ENCODE measurements at places on chromosomes 3 and 15.

DNA sequence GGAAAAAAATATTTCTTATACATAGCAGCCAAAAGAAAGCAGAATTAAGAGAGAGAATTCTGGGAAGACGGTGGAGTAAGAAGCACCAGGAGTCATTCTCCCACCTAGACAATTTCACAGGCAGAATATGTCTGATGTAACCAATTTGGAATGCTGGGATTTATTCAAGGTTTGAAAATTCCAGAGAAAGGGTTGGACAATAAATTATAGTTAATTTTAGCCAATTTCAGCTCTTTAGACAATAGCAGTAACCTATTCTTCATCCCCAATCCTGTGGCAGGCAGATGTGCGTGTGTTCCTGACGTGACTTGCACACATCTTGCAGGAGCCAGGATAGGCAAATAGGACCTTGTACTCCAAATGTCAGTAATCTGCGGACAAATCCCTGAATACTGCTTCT is 541.0 kb upstream of the NAALADL2 start:
- no peak overlapping the region for H3K4me3 ChIP-seq
- H3K4me1 ChIP-seq = no peaks in the 10 kb centered on the region
- H3K27me3 ChIP-seq = no peaks in the 10 kb centered on the region
- no peak overlapping the region for H3K27ac ChIP-seq

DNA sequence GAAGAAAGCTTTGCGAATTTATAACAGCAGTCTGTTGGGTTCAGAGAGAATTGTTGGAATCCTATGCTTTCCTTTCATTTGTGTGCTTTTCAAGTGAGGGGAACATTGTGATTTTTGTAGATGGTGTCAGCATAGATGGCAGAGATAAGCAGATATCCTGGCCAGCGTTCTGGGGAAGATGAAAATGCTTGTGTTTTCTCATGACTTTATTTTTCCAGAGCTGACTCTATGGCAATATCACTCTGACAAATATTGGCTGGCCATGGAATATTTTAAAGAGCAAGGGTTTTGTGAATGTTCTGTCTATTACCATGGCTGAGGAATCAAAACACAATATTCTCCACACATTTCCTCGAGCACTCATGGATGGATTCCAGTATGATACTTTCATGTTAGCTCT is 108.8 kb downstream of the MITF start:
- no peak overlapping the region for H3K4me3 ChIP-seq
- no peaks in the 10 kb centered on the region for H3K4me1 ChIP-seq
- no peaks in the 10 kb centered on the region for H3K36me3 ChIP-seq
- H3K27ac ChIP-seq = no peak overlapping the region

DNA sequence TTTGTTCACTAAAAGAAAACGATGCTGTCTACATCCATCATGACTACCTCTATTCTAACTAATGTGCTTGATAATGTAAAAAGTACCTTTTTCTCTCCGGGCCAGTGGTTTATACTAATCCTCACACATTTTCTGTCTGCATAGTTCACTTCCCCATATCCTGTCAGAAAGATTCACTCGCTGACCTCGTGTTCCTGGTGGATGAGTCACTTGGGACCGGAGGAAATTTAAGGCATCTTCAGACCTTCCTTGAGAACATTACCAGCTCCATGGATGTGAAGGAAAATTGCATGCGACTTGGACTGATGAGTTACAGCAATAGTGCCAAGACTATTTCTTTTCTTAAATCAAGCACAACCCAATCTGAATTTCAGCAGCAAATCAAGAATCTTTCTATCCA is 33.8 kb downstream of the COL6A5 start:
- DNase-seq = no peak
- no peak overlapping the region for H3K27ac ChIP-seq
- no peak overlapping the region for H3K4me3 ChIP-seq
- no peaks in the 10 kb centered on the region for H3K36me3 ChIP-seq
- no peaks in the 10 kb centered on the region for H3K27me3 ChIP-seq

DNA sequence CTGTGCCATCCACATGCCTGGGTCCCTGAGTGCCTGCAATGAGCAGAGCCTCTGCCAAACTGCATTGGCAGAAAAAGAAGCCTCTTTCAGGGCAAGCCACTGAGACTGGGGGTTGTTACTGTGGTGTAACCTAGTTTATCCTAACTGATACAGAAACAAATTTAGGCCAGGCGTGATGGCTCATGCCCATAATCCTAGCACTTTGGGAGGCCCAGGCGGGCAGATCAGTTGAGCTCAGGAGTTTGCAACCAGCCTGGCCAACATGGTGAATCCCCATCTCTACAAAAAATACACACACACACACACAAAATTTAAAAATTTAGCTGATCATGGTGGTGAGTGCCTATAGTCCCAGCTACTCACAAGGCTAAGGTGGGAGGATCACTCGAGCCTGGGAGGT is 221.6 kb downstream of the TBC1D2B start:
- H3K27me3 ChIP-seq = no peaks in the 10 kb centered on the region
- no peak overlapping the region for H3K4me3 ChIP-seq
- no peak for DNase-seq

GRCh38 chr15:40405501-40406381 is at the start of gene IVD:
Gene IVD, plus strand, starts transcription at chr15:40405795. Its CDS starts 33 bp downstream, at chr15:40405828.
- H3K27ac ChIP-seq = no peak within 1 kb of the TSS
- peak within 1 kb of the TSS; percentile 63 for H3K4me3 ChIP-seq
- peaks cover 4% of the 10 kb centered on the region for H3K36me3 ChIP-seq
- no peaks in the 10 kb centered on the region for H3K27me3 ChIP-seq

DNA sequence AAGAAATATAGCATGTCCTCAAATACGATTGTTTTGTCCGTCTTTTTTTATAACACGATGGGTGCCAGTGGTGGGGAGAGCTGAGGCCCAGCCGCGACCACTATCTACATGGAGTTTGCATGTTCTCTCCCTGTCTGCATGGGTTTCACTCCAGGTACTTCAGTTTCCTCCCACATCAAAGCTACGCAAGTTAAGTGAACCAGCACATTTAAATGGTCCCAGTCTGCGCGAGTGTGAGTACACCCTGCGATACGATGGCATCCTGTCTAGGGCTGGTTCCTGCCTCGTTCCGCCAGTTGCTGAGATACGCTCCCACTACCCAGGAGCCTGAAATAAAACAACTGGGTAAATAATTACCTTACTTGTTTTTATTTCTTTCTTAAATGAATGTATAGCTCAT is 40.6 kb downstream of the ATP13A3 start:
- no peak for DNase-seq
- peaks cover 2% of the 10 kb centered on the region for H3K36me3 ChIP-seq
- H3K27me3 ChIP-seq = no peaks in the 10 kb centered on the region
- no peak overlapping the region for H3K27ac ChIP-seq
- H3K4me1 ChIP-seq = no peaks in the 10 kb centered on the region
- H3K4me3 ChIP-seq = no peak overlapping the region

GRCh38 chr3:194577986-194578905 is 55.0 kb downstream of the TMEM44 start:
- H3K36me3 ChIP-seq = no peaks in the 10 kb centered on the region
- no peak overlapping the region for H3K4me3 ChIP-seq
- H3K27ac ChIP-seq = no peak overlapping the region
- H3K4me1 ChIP-seq = no peaks in the 10 kb centered on the region

DNA sequence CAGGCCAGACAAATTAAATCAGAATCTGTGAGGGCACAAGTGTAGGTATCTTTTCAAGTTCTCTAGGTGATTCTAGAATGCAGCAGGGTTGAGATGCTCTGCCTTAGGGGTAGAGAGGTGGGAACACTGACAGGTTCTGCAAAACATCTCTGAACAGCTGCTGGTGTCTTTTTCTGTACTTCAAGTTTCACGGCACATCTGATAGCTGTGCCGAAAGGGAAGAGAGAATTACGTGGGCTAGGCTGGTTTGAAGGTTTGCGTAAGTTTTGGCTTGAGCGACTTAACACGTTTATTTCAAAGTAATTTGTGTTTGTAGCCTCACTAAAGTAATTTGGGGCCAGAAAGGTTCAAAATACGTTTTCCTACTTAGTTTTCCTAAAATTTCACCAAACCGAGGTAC is 22.5 kb downstream of the PXK start:
- no peaks in the 10 kb centered on the region for H3K4me1 ChIP-seq
- H3K36me3 ChIP-seq = no peaks in the 10 kb centered on the region
- no peak overlapping the region for H3K4me3 ChIP-seq
- no peaks in the 10 kb centered on the region for H3K27me3 ChIP-seq
- H3K27ac ChIP-seq = no peak overlapping the region

DNA sequence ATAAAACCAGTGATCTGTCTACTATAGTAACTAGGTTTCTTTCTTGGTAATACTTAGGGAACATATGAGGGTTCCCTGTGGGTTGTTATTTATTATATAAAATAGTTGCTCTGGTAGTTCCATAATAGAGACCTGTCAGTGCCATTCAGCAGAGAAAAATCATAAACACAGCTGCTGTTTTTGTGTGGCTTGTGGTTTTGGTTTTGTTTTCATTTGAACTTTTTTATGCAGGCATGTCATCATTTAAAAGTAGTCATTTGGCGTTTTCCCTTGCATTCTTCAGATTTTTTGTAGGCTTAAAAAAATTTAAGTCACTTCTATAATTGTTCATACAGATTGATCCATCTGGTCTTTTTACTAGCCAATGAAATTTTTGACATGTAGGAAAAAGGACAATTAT is 47.9 kb downstream of the PIK3CA start:
- no peak overlapping the region for H3K4me3 ChIP-seq
- peaks cover 2% of the 10 kb centered on the region for H3K4me1 ChIP-seq
- DNase-seq = no peak
- H3K27me3 ChIP-seq = no peaks in the 10 kb centered on the region
- H3K27ac ChIP-seq = no peak overlapping the region
- H3K36me3 ChIP-seq = no peaks in the 10 kb centered on the region

DNA sequence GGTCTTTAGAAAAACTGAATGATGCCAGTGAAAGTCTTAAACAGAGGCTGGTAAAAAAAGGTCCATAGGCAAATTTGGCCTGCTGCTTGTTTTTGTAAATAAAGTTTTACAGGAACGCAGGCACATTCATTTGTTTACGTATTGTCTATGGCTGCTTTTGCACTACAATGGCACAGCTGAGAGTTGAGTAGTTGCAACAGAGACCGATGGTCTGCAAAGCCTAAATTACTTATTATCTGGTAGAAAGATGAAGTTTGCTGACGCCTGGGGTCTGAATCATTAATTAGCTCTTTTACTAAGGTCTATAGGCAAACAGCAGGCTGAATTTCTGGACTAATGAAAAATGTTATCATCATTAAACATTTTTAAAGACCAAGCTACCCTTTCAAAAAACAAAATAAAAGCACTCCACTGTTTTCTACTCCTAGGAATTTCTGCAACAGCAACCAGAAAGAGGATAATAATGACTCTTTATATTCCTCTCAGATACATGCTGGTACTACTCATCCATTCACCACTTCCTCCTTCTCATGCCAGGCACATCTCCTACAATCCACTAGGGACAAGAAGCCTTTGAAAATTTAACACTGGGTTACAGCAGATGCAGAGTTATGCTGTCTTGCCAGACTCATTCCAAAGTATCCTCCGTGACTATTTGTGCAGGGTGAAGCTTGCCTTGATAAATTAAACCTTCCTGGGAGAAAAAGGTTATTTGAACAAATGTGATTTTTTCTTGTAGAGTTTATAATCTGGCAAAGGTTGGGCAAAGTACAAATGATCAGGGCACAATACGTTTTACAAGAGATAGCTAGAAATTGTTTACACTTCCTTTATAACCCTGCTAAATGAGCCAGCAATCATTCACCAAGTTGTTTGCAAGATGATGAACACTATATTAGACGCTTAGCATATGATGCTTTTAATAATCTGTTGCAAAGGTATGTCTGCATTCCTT is 6.0 kb downstream of the GATM start:
- H3K36me3 ChIP-seq = no peaks in the 10 kb centered on the region
- no peak overlapping the region for H3K27ac ChIP-seq
- no peak for DNase-seq
- no peak overlapping the region for H3K4me3 ChIP-seq

- no peak overlapping the region for H3K4me3 ChIP-seq
- H3K27me3 ChIP-seq = no peaks in the 10 kb centered on the region
- no peak for DNase-seq
- no peaks in the 10 kb centered on the region for H3K4me1 ChIP-seq
Measured at GRCh38 chr3:16178628-16178988, 4.1 kb downstream of the GALNT15 start.

DNA sequence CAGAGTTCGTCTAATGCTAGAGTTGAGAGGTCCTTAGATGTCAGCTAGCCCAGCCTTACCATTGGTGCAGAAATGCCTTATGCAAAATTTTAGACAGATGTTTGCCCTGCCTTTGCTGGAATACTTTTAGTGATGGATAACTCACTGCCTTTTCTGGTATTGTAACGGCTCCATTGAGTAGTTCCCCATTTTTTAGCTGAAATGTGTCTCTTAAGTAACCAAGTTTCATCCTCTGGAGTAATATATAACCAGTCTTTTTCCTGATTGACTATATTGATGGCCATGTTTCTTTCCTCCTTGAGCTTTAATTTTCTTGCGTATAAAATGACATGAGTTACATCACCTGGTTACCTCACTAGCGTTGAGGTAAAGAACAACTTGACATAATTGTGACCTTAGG is 45.0 kb downstream of the SNRK start:
- no peak overlapping the region for H3K4me3 ChIP-seq
- H3K27me3 ChIP-seq = no peaks in the 10 kb centered on the region
- no peak for DNase-seq
- no peak overlapping the region for H3K27ac ChIP-seq

GRCh38 chr3:172104471-172105072 is 65.2 kb downstream of the FNDC3B start:
- H3K4me1 ChIP-seq = no peaks in the 10 kb centered on the region
- peak; percentile 89 for DNase-seq
- H3K27ac ChIP-seq = no peak overlapping the region
- no peaks in the 10 kb centered on the region for H3K36me3 ChIP-seq
- no peaks in the 10 kb centered on the region for H3K27me3 ChIP-seq

DNA sequence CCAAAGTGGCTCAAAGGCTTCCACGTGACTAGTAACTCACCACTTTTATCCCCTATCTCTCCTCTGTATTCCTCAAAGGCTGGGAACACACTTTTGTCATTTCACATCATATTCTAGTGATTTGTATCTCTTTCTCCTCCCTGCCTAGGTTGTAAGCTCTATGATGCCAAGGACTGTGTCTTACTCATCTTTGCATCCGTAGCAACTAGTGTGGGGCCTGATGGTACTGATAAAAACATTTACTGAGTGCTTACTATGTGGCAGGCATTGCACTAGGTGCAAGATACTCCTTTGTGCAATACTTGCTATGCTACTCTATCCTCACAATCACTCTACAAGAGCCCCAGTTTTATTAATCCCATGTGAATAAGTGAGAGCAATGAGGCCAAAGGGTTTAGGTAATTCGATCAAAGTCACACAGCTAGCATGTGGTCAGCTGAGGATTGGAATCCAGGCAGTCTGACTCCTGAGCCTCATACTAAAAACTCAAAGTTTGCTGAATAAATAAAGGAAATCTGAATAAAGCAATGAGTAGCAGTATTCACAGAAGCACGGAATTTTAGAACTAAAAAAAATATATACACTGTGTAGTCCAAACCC is 342.6 kb upstream of the ICE2 start:
- no peaks in the 10 kb centered on the region for H3K27me3 ChIP-seq
- no peaks in the 10 kb centered on the region for H3K36me3 ChIP-seq
- no peak overlapping the region for H3K4me3 ChIP-seq
- DNase-seq = no peak
- no peaks in the 10 kb centered on the region for H3K4me1 ChIP-seq

DNA sequence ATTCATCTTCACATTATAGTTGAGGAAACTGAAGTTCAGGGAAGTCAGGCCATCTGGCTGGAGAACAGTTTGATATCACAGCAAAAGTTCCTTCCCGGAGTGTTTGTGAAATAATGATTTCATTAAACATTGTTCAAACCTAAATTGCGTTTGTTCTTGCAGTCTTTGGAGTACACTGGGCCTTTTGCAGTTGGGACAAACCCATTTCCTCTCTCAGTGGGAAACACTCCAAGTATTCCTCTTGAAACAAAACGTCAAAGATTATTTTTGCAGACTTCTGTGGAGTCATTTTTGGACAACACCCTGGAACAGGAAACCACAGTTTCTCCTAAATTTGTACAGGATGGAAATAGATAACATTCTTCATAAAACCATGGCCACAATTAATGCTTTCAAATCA is 287.5 kb downstream of the PTPRG start:
- H3K36me3 ChIP-seq = no peaks in the 10 kb centered on the region
- peaks cover 17% of the 10 kb centered on the region for H3K4me1 ChIP-seq
- DNase-seq = no peak
